ENCODE measurements at places on chromosomes 5 and 9. TPM values are rescaled to one million over a fixed set of nuclear protein-coding genes. Genes with fewer than 3 reads are reported as not detected.

DNA sequence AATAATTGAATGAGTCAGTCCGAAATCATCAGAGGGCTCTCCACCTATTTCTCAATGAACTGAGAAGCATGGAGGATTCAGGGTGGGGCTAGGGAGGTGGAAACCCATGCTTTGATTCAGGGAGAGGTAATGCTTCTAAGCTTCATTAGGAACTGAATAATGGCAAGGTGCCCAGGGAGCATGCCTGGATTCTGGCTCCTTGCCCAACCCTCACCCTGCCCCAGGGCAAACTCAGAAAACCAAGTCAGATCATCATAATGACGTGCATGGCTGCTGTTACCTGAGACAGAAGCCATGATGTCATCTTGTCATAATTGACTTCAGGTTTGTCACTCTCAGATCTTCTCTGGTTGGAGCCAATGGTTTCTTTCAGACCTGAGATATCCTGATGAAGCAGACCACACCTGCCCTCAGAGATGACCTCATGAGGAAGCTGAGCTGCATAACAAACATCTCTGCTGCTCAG lies 199.6 kb downstream of the SYK start:
- DNase-seq: no peak

DNA sequence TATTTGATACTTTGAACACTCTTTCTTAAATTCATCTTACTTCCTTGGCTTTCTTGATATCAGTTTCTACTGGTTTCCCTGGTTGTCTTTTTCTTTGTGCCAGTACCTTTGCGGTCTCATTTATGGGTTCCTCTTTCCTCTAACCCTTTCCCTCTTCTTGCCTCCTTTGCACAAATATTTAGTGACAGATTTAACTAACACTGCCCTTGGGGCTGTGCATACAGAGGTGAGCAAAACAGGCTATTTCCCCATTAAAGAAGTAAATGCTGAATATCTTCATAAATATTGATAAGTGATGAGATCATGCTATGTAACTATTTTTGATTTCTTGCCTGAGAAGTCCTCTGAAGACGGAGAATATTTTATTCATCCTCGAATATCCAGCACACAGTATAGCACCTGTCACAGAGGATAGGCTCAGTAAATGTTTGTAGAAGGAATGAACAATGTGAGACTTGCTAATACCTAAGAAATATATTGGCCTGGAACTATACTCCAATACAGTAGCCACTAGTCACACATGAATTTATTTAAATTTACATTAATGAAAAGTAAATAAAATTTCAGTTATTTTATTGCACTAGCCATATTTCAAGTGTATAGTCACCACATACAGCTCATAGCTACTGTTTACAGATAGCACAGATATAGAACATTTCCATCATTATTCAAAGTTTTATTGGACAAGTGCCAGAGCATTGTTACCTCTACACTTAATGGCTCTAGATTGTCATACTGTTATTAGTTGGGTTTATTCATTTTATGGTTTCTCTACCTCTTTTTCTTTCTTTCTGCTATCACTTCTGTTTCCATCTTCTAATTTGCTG lies 90.4 kb downstream of the RIC1 start:
- no peak for DNase-seq

- DNase-seq: no peak
Measured at GRCh38 chr9:136380381-136380780, 6.9 kb upstream of the CARD9 start.

- no peak for DNase-seq
Measured at GRCh38 chr5:156438076-156438475, 111.1 kb downstream of the SGCD start.

Gene FOXD4L3
- polyA plus RNA-seq: not detected

- no peak for DNase-seq
Measured at GRCh38 chr5:43637416-43637815, 34.4 kb downstream of the NNT start.
